ENCODE measurements at places on chromosomes 7 and 10.

- DNase-seq, result no peak
These were observed 29.0 kb downstream of the PLAC9 start for GRCh38 chr10:80161321-80162083.

DNA sequence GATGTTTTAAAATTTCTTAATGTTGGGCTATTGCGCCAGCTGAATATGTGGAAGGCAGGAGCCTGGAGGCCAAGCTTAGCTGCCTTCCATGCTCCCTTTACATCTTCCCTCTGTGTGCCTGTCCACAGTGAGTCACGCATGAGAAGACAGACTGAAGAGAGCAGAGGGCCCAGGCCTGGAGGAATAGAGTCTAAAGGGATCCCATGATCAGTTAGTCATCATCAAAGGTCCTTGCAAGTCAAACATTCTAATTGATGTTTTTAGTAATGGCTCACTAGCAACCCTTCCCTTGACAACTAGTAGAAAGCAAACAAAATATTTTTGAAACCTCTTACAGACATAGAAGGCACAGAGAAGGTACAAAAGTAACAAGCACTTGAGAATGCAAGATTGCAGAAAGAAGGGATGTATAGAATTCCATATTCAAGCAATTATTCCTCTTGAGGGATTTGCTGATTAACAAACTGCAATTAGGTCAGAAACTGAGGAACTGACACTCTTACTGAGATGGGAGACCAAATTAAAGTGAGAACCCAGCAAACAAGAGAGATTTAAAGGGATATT lies 30.7 kb upstream of the APBB1IP start:
- no peak for DNase-seq

DNA sequence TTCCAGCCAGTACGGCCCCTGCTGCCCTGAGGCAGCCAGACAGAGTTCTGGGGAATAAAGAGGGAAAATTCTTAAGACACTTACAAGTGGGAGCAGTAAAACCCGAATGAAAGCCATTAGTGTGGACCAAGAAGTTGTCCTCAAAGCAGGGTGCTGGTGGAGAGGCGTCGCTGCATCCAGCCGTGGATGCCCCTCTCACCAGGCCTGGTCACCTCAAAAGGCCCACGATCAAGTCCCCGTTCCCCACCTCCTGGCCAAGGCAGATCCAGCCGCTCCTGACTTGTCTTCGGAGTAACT lies 656 bp downstream of the VSTM4 start:
- no peak for DNase-seq

DNA sequence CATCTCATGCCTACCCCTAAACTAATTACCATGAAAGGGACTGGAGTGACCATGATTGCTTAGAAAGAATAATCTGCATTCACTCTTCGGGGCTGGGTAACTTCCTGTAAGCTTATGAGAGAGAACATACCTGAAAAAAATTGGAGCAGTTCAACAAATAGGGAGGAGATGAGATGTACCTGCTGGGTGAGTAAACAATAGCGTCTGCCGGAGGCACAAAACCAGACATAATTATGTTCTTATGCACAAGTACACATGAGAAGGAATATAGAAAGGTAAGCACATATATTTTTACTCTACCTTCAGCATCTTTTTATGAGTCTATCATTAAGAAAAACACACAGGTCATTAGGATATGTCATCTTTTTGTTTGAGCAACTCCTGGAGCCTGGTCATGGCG lies 224.6 kb upstream of the FERD3L start:
- DNase-seq, result no peak

- no peak for DNase-seq
These were observed 172.4 kb upstream of the AGR3 start for GRCh38 chr7:17054206-17054605.

- no peak for DNase-seq
These were observed 40.5 kb downstream of the ADRB1 start for GRCh38 chr10:114084215-114084614.
